ENCODE measurements at places on chromosomes 12 and 14. TPM values are rescaled to one million over a fixed set of nuclear protein-coding genes. Genes with fewer than 3 reads are reported as not detected.

DNA sequence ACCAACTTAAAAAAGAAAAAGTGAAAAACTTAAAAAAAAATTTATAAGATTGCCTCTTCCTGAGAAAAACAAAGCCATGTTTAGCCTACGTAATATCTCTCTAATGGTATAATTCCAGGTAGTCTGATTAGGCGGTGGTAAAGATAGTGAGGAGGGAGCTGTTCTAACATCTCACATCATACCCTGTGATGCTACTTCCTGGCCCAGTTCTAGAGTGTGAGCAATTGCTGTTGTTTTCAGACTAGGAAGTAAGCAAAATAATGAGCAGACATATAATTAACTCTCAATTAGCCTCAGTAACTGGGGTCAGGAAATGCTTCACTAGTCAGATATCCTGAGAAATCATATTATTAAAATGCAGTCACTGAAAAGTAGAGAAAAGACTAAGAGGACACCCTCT, 113.9 kb downstream of the PHLDA1 start:
- DNase-seq: no peak

GRCh38 chr14:76673261-76673660, 88.0 kb upstream of the VASH1 start:
- no peak for DNase-seq

DNA sequence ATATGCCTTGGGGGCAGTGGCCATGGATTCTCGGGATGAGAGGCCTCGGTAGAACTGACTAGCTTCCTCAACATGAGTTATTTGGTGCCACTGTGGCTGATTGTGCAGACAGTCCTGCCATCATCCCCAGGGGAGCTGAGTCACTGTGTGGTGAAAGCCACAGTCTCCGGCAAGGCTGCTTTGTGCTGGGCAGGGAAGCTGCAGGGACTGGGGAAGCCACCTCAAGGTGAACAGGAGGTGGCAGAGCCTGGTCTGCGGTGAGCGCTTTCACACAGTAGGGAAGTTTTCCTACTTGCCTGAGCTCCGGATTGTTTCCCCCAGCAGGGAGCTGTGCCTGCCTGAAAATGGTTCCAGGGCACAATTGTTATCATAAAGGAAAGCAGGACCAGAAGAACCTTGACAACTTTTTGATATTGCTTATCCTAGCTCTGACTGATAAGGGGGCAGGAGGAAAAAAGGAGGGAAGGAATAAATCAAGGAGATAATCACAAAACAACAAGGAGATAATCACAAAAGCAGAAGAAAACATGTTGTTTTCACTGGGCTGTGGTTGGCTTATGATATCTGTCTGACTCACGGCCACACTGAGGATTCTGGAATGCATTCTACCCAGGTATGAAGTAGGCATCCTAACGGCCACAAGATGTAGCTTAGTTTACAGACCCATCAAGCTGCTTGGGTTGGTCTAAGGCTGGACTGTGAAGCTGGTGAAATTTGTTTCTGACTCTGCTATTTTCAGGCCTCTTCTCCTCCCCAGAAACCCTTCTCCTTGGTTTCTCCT, 32.2 kb upstream of the GNG2 start:
- no peak for DNase-seq

DNA sequence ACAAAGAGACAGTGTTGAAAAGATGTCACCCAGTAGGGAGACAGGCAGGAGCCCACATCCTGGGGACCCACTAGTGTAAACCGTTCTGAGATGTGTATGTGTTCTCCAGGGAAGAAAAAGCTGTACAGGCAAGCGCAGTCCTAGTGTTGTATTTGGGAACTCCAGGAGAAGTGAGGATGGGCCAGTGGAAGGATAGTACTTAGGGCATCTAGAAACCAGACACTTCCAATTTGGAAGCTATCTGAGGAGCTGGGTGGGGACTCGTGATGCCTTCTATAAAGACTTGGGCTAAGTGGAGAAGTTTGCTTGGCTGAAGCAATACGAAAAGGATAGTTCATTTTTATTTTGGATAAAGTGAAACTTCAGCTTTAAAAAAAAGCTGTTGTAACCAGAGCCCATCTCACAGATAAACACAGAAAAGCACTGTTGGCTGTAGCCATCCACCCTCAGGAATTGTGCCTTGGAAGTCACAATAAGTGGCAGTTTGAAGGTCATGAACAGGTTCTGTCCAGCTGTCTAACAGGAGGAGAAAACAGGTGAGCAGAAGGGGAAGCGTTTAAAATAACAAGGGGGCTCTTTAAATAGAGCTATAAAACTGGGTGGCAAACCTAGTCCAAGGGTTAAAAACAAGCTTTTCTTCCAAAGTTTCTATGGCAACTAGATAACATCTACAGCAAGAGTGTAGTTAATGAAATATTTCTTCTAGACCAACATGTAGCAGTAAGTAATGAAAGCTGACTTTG, 108.0 kb upstream of the ARHGAP5 start:
- no peak for DNase-seq

Gene SLC35E3
- polyA plus RNA-seq: 19.2 TPM

Gene KCNA5
- 1.8 TPM for polyA plus RNA-seq

Gene HNF1A
- not detected for polyA plus RNA-seq

Gene SPIC
- not detected for polyA plus RNA-seq

Gene MIS18BP1
- 18.4 TPM for polyA plus RNA-seq

Data from forelimb muscle (tissue), 1 donor.